ENCODE measurements at places on chromosomes 4 and X.

GRCh38 chr4:142706381-142706780 is 139.7 kb downstream of the INPP4B start:
- no peak for DNase-seq

DNA sequence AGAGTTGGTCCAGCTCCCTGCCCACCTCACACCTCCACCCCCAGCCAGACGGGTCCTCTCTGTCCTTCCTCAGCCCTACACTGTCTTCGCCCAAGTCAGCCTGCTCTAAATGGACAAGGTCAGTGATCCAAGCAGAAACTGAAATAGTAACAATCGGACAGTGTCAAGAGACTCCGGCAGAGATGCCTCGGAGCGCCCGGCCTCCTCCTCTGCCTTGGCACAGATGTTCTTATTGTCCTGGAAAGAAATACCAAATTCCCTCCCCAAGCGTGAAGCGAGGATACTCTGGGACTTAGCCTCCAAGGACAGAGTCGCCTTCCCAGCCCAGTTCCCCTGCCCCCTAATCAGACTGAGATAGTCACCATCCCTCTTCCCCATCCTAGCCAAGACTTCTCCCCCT is 28.5 kb downstream of the UTP14A start:
- no peak for DNase-seq

GRCh38 chr4:52483186-52483890 is 175.8 kb downstream of the USP46 start:
- DNase-seq, result no peak

- DNase-seq, result no peak
Measured at GRCh38 chr4:32112891-32113290, 1392.7 kb downstream of the PCDH7 start.

- peak; percentile 45 for DNase-seq
Measured at GRCh38 chr4:123856689-123857545, 460.3 kb downstream of the SPRY1 start.

- DNase-seq, result no peak
Measured at GRCh38 chrX:13090339-13091110, 46.1 kb upstream of the FAM9C start.

DNA sequence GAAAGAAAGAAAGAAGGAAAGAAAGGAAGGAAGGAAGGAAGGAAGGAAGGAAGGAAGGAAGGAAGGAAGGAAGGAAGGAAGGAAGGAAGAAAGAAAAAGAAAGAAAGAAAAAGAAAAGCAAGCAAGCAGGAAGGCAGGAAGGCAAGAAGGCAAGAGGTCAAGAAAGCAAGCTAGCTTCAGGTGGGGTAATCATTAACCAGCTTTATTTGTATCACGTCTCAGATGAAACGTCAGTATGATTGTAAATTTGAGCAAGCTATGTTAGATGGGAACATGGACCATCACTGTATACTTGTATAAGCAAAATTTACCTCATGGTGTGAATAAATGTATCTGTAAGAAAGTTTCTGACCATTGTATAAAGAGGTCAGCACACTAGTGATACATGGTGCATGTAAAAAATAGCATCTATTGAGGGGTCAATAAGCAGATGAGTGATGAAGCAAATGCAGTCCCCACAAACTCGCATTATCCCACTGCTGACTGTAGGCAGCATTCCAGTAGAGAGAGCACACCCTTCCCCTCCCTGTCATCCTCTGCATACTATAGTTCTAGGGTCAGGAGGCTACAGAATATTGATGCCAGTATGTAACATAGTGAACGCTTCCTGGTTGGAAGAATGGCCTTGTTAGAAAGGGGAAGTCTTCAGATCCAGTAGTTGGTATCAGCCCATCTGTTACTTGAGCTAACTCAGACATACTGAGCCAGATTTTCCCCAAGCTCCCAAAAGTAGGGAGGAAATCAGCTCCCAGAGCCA is 16.5 kb upstream of the KLHL34 start:
- DNase-seq, result no peak
